ENCODE measurements at places on chromosomes 1 and 21. TPM values are rescaled to one million over a fixed set of nuclear protein-coding genes. Genes with fewer than 3 reads are reported as not detected.

C21orf58 gene
- 1.6 TPM for total RNA-seq

- no peak overlapping the region for H3K27ac ChIP-seq
- no peak for DNase-seq
- H3K4me1 ChIP-seq = peaks cover 6% of the 10 kb centered on the region
- H3K27me3 ChIP-seq = no peaks in the 10 kb centered on the region
- H3K36me3 ChIP-seq = no peaks in the 10 kb centered on the region
Measured at GRCh38 chr1:162502077-162502476, 4.5 kb downstream of the UHMK1 start.

DNA sequence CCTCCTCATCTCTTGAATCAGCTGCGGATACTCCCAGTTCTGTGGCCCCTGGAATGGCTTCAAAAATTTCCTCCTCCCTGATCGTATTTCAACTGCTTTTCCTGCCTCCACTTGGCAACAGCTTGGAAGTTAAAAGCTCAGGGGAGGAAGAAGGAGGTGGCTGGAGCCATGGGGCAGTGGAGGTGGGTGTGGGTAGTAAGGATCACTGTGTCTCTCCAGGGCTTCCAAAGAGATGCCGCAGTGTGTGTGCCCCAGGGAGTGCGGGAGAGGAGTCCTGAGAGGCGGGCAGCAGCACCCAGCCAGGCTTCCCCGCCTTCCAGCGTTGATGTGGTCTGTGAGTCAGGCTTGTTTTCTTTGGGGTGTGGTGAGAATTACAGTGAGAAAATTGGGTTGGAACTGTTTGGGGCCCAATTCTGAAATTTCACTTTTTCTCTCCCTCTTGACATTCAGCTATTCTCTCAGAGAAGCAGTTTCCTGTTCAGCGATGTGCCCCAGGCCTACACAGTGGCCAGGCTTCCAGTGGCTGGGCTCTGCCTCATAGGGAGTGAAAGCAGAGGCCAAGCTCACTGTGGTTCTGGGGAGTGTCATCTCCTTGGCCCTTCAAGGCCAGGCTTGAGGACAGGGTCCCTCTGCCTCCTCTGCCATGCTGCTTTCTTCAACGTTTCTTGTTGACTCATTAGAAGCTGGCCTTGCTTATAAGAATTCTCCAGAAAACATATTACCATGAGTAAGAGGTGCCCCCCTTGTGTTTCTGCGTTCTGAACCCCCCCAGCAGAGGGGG, 69.0 kb downstream of the PGM1 start:
- peak; percentile 59 for DNase-seq
- H3K36me3 ChIP-seq = no peaks in the 10 kb centered on the region
- H3K4me1 ChIP-seq = no peaks in the 10 kb centered on the region

CD48 gene
- total RNA-seq = 3.1 TPM

- H3K27ac ChIP-seq = no peak overlapping the region
- no peaks in the 10 kb centered on the region for H3K36me3 ChIP-seq
- H3K4me1 ChIP-seq = peaks cover 4% of the 10 kb centered on the region
Measured at GRCh38 chr1:226428348-226428747, 20.5 kb upstream of the PARP1 start.

GRCh38 chr1:219963432-219963831, 35.1 kb upstream of the SLC30A10 start:
- H3K27me3 ChIP-seq = no peaks in the 10 kb centered on the region
- DNase-seq = no peak
- H3K36me3 ChIP-seq = no peaks in the 10 kb centered on the region
- no peak overlapping the region for H3K4me3 ChIP-seq

DNA sequence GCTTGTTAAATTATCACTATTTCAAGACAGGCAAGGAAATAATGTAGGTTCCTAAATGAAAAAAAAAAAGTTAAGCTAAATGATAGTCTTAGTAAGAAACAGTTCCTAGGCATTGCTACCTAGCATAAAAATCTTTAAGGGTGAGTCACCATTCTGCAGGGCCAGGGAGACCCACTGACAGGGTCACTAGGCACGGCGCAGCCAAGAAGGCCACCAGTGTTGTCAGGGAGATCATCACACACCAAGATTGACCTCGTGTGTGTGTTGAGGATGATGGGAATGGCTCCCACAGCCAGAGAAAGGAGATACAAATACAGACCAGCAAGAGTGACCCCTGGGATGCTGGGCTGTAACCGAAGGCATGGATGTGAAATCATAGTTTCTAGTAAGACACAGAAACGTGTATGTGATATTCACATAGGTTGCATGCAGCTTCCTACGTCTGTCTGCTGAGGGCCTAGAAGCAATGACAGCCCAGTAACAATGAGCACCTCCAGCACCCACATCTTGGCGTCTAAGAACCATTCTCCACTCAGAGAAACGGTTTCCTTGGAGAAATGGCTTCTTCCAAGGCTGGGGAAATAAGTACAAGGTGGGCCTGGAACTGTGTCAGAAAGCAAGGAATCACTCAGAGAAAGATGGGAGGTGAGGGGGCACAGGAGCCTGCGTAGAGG, 29.1 kb downstream of the RIPK4 start:
- H3K27ac ChIP-seq = no peak overlapping the region
- no peak overlapping the region for H3K4me3 ChIP-seq
- H3K4me1 ChIP-seq = no peaks in the 10 kb centered on the region
- H3K27me3 ChIP-seq = no peaks in the 10 kb centered on the region

AZIN2 gene
- 12.0 TPM for total RNA-seq

NPHP4 gene
- total RNA-seq = 7.9 TPM

Data from ovary (tissue), 10 donors.